Lung microvascular endothelial cell (primary cell): ENCODE measurements at places on chromosomes 3 and 15. TPM values are rescaled to one million over a fixed set of nuclear protein-coding genes. Genes with fewer than 3 reads are reported as not detected.

- DNase-seq = peak; percentile 9
Measured at GRCh38 chr3:43704697-43705096, 14.0 kb downstream of the ABHD5 start.

DNA sequence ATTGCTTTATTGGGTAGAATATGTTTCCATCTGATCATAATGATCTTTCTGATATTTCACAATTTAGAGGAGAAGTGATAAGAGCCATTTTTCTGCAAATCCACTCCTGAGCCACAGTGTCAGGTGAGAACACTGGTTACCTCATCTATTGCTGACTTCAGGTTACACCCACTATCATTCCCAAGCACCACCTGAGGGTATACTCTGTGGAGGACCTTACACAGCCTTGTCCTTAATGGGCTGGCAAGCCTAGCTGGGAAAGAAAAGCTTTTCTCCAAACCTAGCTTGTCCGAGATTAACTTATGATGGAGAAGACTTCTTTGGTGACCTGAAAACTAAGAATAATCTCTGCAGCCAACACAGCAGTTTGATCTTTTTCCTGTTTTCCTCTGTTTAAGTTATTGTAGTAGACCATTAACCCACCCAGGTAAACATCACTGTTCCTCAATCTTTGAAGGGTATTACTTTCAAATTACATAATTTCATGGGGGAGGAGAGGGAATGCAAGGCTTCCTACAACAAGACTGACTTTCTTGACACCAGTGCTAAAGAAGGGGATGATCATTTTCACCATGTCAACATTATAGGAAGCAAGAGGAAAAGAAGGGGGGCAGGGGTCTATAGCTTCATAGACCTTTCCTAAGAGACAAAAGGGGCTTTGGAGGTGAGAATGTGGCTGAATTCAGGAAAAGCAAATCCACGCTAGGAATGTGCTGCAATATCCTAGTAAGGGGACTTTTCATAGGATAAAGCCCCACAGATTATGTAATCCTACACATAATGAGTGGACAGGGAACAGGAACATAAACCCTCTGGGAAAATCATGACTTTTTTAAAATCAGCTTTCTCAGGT lies 1.7 kb downstream of the NCEH1 start:
- DNase-seq = peak; percentile 12

The RETNLB gene
- not detected in 2 replicates for total RNA-seq

GRCh38 chr3:18444595-18445400 lies 19.7 kb upstream of the SATB1 start:
- DNase-seq = peak; percentile 73

The FAM227B gene
- total RNA-seq = 0.99 and 2.2 TPM in 2 replicates

The TYRO3 gene
- 1.6 and 2.8 TPM in 2 replicates for total RNA-seq

The PRR20G gene
- not detected in 2 replicates for total RNA-seq

The ARPIN gene
- 8.5 and 11.1 TPM in 2 replicates for total RNA-seq

The DNAJB8 gene
- not detected in 2 replicates for total RNA-seq

DNA sequence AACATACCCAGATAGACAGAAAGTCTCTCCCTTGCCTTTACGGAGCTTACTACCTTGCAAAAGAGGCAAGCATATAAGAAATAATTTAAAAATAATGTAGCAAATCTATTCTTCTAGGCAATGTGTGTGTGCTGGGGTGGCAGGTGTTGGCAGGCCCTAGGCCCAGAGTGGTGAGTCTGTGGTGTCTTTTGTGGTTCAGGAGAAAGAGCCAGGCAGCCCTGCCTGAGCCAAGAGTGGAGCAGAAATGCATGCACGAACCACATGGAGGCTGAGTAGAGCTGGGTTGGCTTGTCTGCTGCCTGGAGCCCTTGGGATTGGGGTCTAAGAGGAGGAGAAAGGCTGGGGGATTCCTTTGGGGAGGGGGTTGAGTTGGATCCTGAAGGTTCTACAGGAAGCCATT lies 70.2 kb upstream of the MYZAP start:
- DNase-seq = no peak

- DNase-seq = peak; percentile 25
Measured at GRCh38 chr3:129277829-129278271, 820 bp upstream of the HMCES start.

DNA sequence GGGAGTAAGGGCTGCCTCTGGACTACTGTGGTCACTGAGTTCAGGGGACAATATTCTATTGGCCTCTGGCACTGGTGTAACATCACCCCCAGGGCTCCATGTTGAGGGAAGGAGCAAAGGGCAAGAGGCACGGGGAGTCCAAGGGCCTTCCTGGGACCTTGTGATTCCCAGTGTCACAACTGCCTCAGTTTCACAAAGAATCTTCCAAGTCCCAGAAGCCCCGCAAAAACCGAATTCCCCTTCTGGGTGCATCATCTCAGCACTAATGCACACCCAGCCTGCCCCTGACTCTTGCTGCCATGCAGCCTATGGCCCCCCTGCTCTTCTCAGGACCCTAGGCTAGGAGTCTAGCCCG lies 5.5 kb downstream of the AMOTL2 start:
- no peak for DNase-seq

The LRRC34 gene
- total RNA-seq = 0.60 and 1.3 TPM in 2 replicates

The TERB2 gene
- not detected in 2 replicates for total RNA-seq

GRCh38 chr3:190892395-190892902 lies 30.0 kb upstream of the GMNC start:
- DNase-seq = no peak

DNA sequence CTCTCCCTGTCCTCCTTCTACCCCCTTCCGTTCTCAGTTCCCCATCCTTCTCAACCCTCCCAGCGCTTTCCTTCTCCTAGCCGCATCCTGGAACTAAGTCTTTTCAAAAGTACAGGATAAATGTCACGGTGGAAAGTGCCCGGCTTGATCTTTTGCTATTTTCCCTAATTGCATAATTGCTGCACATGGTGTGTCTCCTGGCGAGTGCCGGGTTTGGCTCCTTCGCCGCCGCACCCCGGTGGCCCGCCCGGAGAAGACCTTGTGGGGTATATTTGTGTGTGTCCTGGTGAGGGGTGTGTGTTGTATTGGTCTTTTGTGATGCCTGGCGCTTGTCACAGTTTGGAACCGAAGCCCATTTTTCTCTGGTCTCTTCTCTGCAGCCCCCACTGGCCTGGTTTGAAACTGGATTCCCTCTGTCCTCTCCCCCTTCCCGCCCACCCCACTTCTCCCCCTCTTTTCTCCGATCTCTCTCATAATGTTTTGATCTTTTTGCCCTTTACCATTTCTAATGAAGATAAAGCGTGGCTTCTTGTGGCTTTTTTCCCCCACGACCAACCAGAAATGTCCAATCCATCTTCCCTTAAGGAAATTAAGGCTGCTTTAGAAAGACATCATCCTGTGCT lies 692 bp downstream of the UBE2E2 start:
- DNase-seq = peak; percentile 23

GRCh38 chr15:40069178-40070165 lies 30.5 kb upstream of the SRP14 start:
- DNase-seq = peak; percentile 76

The SCN11A gene
- under 0.01 TPM in 2 replicates for total RNA-seq

DNA sequence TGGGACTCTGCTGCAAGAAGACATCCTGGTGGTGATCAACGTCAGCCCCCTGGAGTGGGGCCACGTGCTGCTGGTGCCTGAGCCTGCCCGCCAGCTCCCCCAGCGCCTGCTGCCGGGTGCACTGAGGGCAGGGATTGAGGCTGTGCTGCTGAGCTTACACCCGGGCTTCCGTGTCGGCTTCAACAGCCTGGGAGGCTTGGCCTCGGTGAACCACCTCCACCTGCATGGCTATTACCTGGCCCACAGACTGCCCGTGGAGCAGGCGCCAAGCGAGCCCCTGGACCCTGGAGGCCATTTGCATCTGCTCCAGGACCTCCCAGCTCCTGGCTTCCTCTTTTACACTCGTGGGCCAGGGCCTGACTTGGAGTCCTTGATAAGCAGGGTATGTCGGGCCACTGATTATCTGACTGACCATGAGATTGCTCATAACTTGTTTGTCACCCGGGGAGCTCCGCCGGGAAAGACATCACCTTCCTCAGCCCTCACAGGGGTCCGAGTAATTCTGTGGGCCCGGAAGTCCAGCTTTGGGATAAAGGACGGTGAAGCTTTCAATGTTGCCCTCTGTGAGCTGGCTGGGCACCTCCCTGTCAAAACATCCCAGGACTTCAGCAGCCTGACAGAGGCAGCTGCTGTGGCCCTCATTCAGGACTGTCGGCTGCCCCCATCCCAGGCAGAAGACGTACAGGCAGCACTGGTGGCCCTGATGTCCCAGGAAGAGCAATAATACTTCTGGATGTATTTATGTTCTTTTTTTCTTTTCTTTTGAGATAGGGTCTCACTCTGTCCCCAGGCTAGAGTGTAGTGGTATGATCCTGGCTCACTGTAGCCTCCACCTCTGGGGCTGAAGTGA lies 7.6 kb downstream of the GDPGP1 start:
- DNase-seq = no peak

DNA sequence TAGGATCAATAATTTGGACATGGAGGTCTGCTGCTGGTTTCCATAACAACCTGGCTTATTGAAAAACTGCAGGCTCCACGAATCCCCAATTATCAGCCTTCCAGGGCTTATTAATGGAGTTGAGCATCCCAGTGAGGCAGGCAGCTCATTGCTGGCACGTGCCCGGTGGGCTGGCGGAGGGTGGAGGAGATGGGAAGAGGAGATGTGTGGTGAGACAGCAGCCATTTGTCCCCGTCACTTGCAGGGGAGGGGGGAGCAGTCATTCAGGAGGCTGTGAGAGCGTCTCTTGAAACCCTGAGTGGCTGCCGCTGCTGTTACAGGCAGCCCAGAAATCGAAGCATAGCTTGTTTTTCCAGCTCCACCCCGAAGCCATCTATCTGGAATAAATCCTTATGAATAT lies 70.6 kb downstream of the GAP43 start:
- no peak for DNase-seq

- no peak for DNase-seq
Measured at GRCh38 chr3:142613491-142613890, 17.3 kb downstream of the PLS1 start.

DNA sequence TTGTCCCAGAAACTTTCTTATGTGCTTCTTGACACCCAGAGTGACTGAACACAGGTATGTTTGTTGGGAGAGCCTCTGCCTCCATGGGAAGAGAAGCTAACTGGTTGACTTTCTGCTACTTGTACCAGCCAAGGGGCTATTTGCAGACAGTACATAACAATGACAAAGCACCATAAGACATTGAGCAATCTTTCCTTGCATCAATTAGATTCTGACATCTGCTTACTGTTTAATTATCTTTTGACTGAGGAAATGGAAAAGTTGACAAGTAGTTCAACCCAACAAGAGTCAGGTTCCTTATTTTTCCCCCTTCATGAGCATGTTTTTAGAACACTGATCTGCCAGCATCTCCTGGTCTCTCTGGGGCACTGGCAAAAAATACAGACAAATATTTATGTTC lies 157.7 kb downstream of the RPLP1 start:
- DNase-seq = no peak

DNA sequence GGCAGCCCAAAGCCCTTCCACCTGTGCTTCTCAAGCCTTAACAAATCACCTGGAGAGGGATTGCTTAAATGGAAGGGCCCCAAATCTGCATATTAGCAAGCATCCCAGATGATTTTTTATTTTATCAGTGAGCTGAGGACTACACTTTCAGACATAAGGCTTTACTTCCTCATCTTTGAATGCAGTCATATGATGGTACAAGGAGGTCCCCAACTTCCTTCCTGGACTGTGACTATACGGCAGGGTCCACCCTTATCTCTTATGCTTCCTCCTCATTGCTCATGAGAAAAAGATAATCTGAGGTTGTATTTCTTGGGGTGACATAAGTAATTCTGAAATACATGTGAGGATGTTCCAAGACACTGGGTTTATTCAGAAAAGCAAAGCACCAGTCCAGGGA lies 13.7 kb upstream of the HEG1 start:
- no peak for DNase-seq

The PCSK6 gene
- total RNA-seq = 20.0 and 38.9 TPM in 2 replicates

DNA sequence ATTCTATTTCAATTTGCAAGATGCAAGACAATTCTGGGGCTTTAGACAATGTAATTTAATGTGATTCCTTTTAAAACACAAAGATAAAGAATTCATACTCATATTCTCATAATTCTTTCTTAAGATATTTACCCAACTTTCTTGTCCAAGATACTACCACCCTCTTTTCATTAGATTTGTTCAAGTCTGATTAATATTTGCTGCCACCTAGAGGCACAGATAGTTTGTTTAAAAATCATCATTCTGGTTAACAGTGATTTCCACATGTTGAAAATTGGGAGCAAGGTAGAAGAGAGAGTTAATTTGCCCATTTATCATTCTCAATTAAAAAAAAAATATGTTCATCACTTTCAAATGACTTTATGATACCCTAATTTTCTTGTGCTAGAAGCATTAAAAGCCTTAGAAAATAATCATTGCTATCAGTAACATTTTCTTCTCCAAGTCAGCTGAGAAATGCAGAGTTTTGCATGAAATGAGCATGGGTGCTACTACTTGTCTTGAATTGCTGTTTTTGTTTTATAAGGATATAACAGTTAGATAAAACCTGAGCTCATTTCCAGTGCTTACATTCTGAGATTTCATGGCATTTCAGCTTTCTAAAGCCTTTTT lies 11.6 kb downstream of the TAMM41 start:
- peak; percentile 55 for DNase-seq

The ZNF35 gene
- 9.4 and 14.3 TPM in 2 replicates for total RNA-seq

DNA sequence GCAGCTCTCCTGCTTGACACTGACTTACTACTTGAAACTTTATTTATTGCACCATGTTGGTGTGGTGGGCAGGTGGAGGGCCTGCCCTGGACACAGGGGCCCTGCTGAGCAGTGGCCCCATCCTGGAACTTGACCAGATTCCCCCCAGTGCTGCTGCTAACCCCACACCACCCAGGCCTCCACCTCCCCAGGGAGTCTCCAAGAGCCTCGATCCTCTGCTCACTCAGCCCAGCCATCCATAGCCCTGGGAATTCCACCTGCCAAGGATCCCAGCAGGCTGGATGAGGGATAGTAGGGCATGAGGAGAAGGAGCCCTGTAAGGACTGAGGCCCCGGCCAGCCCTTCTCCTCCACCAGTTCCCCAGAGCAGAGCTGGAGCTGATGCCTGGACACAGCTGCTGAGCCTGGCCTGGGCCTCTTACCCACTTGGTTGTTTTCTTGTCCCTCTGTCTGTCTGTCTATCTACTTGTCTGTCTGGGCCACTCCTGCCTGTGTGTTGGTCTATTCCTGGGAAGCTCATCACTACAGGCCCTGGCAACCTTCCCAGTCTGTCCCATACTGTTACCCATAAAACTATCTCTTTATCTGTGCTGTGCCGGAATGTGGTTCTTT lies 2.8 kb downstream of the CHAC1 start:
- DNase-seq = no peak

The GHSR gene
- total RNA-seq = not detected in 2 replicates

The KLHL40 gene
- total RNA-seq = not detected in 2 replicates

DNA sequence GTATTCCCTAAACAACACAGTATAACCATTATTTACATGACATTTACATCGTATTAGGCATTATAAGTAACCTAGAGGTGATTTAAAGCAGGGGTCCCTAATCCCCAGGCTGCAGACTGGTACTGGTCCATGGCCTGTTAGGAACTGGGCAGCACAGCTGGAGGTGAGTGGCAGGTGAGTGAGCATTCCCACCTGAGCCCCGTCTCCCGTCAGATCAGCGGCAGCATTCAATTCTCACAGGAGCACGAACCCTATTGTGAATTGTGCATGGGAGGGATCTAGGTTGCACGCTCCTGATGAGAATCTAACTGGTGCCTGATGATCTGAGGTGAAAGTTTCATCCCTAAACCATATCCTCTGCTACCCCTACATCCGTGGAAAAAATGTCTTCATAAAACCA lies 138.2 kb downstream of the ATP10A start:
- DNase-seq = no peak
